ENCODE measurements at places on chromosomes 3 and 15.

DNA sequence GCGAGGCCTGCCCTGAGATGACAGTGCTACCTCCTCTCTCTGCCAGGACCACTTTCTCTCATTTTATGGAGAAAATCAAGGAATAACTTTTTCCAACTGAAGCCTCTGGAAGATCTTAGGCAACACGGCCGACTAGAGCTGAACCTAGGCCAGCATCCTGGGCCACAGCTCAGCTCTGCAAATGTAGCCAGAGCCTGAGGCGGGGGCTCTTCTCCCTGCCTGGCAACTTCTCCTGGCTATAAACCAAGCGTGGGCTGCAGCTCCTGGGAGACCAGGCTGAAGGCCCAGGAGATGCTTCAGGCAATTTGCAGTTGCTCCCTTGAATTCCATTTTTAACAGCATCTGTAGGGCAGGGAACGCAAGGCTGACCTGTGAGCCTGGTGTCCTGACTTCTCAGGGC, 74.9 kb downstream of the CEMIP start:
- no peak for DNase-seq

- DNase-seq = no peak
These were observed 79.7 kb downstream of the SEC22A start for GRCh38 chr3:123281406-123281805.

DNA sequence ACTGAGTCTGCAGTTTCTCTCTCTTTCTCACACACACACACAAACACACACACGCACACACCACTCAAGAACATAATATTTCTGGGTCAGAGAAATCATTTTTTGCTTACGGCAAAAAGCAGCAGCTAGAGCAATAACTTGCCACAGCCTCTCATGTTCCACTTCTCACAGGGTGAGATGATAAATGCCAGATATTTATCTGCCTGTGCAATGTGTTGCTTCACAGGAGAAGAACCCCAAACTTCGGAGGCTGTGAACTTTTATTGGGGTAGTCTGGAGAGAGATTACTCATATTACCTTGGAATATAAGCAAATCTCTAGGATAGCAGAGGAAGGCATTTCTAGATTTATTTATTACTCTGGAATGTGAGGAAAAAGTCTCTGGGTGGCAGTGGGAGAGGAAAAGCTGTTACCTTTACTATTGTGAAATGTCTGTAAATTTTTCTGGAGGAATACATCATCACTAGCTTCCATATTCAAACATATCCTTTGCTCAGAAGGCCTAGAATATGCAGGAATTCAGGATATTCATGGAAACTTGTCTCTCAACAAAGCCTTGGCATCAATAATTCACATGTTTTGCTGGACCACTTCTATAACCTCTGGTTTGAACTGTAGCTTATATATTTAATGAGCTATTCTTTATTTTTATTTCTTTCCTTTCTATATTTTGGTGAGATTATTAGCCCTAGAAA, 369.2 kb downstream of the NSUN3 start:
- DNase-seq = peak; percentile 22

GRCh38 chr3:139260793-139261736, 82.8 kb upstream of the MRPS22 start:
- DNase-seq = no peak

- DNase-seq = no peak
These were observed 18.2 kb downstream of the DNAJB8 start for GRCh38 chr3:128448491-128448890.

All from NCI-H226 (cell line).